ENCODE measurements at places on chromosomes 16 and 17. TPM values are rescaled to one million over a fixed set of nuclear protein-coding genes. Genes with fewer than 3 reads are reported as not detected.

- no peak for DNase-seq
These were observed 433.9 kb upstream of the MAF start for GRCh38 chr16:80034469-80034826.

Gene GUCY2D
- total RNA-seq: not detected

Gene WNT9B
- 5.6 TPM for total RNA-seq

GRCh38 chr16:24671455-24671954 is 57.9 kb upstream of the TNRC6A start:
- DNase-seq: no peak

GRCh38 chr16:4744555-4745273 is 10.4 kb downstream of the DNAAF8 start:
- DNase-seq: no peak

DNA sequence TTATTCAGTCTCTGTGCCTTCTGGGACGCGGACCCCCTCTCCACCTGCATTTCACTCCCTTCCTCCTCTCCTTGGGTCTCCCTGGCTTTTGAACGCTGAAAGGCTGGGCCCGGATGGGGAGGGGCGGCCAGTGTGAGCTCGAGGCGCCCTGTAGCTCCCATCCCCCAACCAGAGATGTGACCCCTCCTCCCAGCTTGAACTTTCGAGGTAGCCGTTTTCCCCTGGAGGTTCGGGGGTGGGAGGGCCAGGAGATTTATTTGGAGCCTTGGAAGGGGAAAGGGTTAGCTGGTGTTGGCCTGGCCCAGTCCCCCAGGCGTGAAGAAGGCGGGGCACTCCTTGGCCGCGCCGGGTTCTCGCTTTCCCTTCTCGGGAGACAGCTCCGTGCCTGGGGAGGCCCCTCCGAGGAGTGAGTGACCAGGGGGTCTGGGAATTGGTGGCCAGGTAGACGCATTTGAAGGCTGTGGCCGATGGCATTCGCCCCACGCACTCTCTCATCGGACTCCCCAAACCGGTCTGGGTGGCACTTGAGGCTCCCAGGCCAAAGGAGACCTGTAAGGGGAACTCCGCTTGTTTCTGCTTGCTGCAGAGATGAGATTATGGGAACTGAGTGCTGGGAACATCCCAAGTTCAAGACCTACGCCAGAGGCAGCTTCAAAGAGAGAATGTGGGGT is 942 bp downstream of the LDAF1 start:
- no peak for DNase-seq

Gene FN3K
- 10.5 TPM for total RNA-seq

Gene MAP2K4
- total RNA-seq: 54.5 TPM

Gene CEMP1
- not detected for total RNA-seq

DNA sequence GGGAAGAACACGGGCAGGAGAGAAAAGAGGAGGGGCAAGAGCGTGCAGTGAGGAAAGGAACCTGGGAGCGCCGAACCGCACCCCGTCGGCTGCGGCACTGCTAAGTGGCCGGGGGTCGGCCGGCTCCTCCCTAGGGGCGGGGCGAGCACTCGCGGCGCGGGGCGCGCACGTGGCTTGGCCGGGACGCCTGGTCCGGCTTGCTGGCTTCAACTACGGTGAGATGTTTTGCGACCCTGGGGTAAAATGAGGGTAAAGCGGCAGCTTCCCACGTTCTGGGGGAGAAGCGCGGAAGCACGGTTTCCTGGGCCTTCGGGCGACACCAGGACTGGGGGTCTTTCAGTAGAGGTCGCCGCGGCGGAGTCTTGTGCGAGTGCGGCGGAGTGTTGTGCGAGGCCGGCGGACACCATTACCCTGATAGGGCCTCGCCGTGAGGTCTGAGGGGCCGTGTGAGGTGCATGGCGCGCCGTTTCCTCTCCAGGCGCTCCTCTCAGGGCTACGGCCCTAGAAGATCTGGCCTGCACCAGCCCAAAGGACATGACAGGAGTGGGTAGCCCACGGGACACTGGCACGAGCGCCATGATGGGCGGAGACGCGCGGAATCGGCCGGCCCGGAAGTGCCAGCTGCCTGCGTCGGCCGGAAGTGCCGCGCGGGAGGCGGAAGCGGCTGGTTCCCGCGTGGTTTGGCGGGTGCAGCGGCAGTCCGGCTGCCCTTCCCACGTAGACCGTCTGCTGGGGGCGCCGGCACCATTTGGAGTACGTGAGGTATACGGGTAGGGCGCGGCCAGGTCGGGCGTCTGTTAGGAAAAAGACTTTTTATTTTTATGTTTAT is at the start of the genes MYO19 and PIGW:
Gene MYO19 (minus strand): TSS at position 29 of the 829 bp plus-strand sequence. CDS start 2,330 bp downstream, outside the sequence.
Gene PIGW (plus strand): TSS at position 148 of the 829 bp plus-strand sequence. CDS start 2,115 bp downstream, outside the sequence.
- DNase-seq: peak; percentile 92

Gene WFDC1
- 126 TPM for total RNA-seq

DNA sequence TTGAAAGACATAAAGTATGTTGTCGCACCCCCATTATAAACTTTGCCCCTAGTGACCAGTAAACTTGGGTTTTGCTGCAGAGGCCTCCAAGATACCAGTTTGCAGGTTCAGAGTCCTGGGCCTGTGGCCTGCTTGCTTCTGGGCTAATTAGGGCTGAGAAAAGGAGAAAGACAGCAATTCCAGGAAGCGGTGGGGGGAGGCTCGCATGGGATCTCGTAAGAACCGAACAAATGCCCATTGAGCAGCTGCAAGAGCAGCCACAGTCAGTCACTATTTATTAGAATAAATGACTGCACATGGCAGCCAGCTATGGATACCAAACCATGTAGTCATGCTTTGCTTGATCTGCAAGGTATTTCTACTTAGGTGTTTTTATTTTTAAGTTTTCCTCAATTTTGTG is 4.9 kb downstream of the SHISA9 start:
- DNase-seq: no peak

Measured in ascending aorta (tissue), 2 donors.